COR-L47 (cell line): ENCODE measurements at places on chromosomes 1 and 21.
A peak's percentile ranks its signal among the peaks of the same experiment; 100 is the strongest.

DNA sequence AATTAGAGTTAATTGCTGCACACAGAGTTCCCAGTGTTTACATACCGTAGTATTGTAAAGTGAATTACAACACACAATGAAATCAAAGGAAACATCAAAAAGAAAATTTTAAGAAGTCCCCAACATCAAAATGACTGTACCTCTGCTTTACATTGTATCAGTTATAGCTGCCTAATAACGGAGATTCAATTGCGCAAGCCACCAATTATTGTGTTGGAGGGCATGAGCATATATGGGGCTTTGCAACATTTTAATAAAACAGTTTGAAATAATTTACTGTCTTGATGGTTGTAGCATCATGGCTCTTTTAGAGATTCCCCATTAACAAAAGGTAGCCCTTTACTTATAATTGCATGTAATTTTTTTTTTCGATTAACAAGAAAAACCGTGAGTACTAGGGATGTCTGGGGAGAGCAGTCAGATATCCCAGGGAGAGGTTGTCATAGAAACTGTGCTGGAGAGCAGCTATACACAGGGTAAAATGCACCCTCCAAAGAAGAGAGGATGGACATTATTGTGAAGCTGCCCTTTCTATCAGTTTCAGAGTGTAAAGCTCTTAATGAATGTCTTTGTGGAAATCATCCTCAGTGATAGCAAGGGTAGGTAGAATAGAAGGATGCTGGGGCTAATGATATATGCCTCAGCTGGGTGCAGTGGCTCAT is 55.9 kb upstream of the BTG3 start:
- DNase-seq: no peak

GRCh38 chr21:32102426-32102825 is 176.4 kb downstream of the MIS18A start:
- DNase-seq: no peak

GRCh38 chr1:69765951-69766350 is 198.2 kb downstream of the LRRC7 start:
- DNase-seq: no peak

GRCh38 chr21:33975548-33976081 is 60.0 kb upstream of the ATP5PO start:
- no peak for DNase-seq

GRCh38 chr1:4500441-4500840 is 154.0 kb upstream of the AJAP1 start:
- no peak for DNase-seq

DNA sequence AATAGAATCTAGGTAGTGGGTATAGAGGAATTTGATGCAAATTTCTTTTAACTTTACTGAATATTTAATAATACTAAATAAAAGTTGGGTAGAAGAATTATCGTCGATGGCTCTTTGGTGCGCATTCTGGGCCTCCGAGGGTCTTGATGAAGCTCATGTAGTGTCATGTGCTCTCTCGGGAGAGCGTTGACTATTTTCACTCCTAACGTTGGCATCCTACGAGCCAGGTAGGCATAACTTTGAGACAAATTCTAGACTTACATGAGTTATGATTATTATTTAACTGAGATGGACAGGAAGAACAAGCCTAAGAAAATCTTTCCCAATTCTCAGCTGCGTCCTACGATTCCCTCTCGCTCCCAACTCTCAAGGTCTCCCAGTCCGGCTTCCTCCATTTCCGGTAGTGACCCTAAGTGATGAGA is 550 bp upstream of the PCAT6 start:
- no peak for DNase-seq

- no peak for DNase-seq
These were observed 23.4 kb upstream of the PTPN14 start for GRCh38 chr1:214574598-214575411.

DNA sequence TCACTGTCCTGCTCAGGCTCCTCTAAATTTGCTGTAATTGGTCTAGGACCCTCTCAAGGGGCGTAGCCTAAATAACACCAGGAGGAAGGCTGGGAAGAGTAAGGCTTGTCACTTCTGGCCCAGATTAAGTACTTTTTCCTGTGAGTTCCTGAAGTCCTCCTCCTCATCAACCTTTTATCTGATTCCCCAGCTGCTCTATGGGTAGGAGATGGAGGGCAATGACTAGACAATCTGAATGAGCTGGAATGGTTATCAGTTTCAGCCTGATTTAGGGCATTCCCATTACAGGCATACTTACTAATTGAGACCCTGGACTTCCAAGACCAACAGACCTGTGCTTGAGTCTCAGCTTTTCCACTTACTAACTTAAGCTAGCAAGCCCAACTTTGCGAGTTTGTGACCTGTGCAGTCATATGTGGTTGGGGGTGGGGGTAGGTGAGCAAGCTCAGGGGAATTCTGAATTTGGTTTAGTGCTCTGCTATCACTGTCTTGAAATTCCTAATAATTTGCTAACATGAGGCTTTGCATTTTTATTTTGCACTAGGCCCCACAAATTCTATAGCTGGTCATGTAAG is 18.0 kb upstream of the FGGY start:
- DNase-seq: no peak

- no peak for DNase-seq
These were observed 7.8 kb downstream of the MMACHC start for GRCh38 chr1:45507893-45508292.

- no peak for DNase-seq
These were observed 104.6 kb upstream of the SPATA6 start for GRCh38 chr1:48576565-48576964.

- peak; percentile 41 for DNase-seq
These were observed 93.6 kb downstream of the KIF14 start for GRCh38 chr1:200526709-200527612.

- no peak for DNase-seq
These were observed 191.2 kb downstream of the GRIK1 start for GRCh38 chr21:29748391-29749167.

DNA sequence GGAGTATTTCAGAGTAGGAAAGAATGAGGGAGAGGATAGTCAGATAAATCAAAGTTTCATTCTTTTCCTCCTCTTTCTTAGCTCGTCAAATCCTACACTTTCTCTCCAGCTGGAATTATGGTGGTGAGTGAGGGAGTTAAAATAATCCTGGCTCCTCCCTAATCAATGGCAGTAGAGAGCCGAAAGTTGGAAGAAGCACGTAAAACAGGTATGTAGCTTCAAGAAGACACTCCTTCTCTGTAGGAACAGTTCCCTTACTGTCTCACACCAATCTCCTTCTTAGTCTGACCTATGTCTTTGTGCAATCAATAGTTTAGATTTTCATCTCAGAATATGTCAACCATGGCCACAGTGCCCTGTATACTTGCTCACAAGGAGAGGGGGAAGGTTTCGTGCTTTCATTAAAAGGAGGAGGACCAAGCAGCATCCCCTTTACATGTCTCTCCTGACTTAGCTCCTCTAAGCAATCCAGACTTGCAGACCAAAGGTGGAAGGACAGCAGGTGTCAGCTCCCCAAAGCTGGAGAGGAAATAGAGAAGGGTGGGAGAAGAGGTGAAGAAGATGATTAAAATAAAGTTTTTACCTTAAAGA is 878 bp downstream of the MINDY1 start:
- DNase-seq: no peak

DNA sequence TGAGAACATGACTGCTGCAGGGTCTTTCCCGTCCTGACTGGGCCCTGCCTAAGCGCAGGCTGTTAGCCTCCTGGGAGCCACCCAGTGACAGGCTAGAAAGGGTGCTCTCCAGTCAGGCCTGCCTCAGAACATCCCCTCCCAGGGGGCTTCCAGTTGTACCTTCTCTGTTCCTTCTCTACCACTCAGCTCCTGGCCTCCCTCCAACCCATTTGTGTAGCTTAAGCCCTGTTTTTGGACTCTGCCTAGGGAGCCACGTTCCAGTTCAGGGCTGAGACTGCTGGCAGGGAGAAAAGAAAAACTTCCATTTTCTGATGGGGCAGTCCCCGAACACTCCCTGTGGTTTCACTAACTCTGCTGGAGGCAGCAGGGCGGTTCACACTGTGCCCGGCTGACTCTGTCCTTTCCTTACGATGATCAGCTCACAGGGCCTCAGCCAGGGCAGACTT is 15.3 kb upstream of the POU3F1 start:
- DNase-seq: no peak

- no peak for DNase-seq
These were observed 1765.9 kb downstream of the PLA2G4A start for GRCh38 chr1:188594542-188595235.

DNA sequence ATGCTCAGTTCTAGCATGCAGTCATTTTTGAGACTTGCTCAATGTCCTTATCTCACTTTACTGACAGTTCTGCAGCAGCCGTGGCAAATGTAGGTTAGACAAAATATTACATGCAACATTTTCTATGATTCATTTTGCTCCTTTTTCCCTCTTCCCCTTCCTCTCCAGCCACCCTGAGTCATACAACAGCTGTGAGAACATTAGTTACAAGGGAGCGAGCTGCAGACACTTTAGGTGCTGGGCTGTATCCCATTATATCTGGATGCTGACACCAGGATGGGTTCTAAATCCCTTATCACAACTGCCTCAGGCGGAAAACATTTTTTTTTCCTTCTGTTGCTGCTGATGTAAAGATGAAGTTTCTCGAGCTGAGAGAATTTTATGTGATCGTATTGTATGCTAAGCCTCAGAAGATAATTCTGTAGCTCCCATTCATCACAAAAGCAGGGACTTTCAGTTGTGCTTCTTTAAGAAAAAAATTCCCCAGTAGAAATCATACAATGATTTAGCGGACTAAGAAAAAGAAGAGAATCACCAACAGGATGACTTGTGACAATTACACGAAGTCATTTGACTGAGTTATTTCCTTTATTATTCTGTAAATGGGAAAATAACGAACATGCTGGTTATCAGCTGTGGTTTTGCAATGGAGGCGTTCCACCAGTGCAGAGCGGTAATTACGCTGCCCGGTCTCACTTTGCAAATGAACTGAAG is 345.0 kb downstream of the DISC1 start:
- no peak for DNase-seq

DNA sequence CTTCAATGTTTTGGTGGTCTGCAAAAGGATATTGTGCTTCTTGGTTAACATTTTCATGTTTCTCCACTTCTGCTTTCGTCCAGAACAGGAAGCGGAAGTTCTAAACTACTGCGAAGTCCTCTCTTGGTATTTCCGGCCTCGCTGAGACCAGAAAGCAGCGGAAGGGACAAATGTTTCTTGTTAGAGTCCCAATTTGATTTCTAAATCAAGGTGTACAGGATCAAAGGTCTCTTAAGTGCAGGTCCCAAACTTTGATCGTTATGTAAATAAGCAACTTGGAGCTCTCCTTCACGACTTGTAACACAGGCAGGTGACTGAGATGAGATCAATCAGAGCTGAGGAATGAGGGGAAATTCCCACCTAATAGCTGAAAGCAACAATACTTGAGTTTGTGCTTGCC is 40.1 kb upstream of the HMCN1 start:
- no peak for DNase-seq

DNA sequence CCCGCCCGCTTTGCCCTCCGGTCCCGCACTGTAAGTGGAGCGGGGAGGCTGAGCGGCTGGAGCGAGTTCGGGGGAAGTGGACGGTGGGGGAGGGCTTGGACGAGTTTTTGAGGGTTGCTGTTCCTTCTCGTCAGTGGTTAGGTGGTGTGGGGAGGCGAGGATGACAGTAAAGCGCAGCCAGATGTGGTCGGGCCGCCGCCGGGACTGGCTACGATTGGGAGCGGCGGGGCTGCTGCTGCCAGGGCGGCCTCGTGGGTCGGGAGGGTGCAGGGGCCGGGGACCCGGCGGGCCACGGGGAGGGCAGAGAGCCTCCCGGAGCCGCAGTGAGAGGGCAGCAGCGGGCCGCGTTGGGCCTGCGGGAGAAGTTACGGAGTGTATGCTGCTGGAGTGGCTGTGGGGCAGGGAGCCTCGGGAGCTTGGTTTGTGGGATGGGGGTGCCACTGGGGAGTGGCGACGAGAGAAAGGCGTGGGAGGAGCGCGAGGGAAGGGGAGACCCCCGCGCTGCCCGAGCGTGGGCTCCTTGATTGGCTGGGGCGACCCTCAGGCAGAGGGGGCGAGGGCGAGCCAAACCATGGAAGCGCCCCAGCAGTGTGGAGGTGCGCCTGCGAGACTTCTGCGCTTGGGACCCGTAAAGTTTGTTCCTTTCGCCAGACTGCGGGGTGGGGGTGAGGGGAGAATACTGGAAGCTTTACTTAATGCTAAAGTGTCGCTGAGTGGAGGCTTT is 2.1 kb downstream of the ADGRL2 start:
- DNase-seq: peak; percentile 23

DNA sequence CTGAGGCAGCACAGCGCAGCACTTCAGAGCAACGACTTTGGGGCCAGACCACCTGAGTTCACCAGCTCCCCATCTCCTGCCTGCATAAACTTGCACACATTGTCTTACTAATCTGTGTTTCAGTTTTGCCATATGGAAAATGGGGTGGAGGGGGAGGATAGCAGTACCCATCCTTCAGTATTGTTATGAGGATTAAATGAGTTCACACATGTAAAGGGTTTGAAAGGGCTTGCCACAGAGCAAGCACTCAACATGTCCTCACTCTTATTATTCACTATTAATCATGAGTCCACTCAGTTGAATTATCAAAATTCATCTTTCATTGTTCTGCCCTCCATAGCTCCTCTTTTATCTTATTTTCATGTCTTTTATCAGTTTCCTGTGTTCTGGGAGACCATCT is 40.1 kb upstream of the BMP8B start:
- no peak for DNase-seq

DNA sequence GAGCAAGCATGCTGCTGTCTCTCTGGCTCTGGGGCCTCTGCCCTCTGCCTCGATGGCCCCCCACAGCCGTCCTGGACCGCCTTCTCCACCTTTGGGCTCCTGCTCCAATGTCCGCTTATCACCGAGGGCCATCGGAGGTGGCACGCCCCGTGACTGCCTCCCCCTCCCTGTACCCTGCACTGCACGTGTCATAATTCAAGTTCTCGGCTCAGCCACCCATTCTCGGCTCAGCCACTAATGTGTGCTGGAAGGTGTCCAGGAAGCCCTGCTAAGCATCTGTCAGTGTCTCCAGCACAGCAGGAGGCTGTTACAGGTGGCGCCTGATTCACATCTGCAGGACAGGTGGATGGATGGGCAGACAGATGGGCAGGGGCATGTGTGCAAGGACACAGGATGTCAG is 45.5 kb downstream of the TP73 start:
- DNase-seq: peak; percentile 98

DNA sequence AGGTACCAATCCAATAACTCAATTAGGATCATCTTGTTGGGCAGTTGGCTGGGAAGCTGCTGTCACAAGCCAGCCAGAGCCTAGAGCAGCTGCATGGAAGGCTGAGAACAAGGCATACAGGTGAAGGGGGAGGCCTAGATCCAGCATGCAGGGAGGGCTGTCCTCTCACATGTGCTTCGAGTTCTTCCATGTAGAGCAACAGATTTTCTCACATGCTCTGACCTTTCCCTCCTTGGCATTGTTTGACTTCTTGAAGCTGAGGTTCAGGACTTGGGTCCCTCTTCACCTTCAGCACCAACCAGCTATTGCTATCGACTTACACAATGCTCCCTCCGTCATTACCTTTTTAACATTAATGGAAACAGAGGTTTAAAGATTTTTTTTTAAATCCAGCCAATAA is 257.7 kb downstream of the ATG4C start:
- DNase-seq: peak; percentile 4

DNA sequence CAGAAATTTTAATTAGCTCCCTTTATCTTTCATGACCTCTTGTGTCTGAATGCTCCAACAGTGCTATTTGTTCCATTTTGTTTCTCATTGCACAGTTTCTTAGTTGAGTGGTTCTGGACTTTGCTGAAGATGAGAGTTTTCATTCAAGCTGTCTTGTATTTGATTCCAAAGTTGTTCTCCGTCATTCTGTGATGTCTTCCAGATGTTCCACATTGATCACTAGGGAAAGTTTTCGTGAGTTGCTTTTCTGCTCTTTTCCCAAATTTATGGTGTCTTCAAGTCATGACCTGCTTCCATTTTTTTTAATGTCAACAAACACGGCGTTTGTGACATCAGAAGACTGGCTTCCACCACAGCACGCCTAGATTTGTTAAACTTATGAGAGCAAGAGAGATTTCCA is 575.5 kb downstream of the MRPL39 start:
- no peak for DNase-seq
